ENCODE measurements at places on chromosomes 12 and 14. TPM values are rescaled to one million over a fixed set of nuclear protein-coding genes. Genes with fewer than 3 reads are reported as not detected.

ADAMTS20 gene
- 0.72 TPM for polyA plus RNA-seq

OTOGL gene
- 0.33 TPM for polyA plus RNA-seq

SIX6 gene
- polyA plus RNA-seq, result not detected

TAS2R42 gene
- polyA plus RNA-seq, result not detected

CFAP54 gene
- 1.1 TPM for polyA plus RNA-seq
